ENCODE measurements at places on chromosomes 7 and 10.

GRCh38 chr7:157908006-157908782 lies 571.4 kb downstream of the DNAJB6 start:
- DNase-seq: no peak

- no peak for DNase-seq
These were observed 5.9 kb downstream of the VENTX start for GRCh38 chr10:133243593-133243992.

DNA sequence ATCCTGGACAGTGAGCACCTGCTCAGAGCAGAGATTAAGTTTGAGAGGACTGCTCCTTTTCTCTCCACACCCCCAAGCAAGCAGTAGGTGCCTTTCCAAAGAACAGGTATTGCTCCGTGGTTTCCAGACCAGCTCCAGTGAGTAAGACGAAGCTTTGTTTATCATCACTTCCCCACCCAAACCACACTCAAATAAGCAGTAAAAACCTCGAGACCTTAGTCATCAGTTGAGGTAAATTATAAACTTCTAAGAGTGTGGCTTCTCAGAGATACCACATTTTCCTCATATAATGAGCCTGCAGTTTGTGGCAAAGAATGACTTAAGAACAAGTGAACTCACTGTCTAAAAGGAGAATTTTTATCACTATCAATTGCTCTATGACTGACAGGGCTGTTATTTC lies 50.0 kb upstream of the GRB10 start:
- DNase-seq: no peak

DNA sequence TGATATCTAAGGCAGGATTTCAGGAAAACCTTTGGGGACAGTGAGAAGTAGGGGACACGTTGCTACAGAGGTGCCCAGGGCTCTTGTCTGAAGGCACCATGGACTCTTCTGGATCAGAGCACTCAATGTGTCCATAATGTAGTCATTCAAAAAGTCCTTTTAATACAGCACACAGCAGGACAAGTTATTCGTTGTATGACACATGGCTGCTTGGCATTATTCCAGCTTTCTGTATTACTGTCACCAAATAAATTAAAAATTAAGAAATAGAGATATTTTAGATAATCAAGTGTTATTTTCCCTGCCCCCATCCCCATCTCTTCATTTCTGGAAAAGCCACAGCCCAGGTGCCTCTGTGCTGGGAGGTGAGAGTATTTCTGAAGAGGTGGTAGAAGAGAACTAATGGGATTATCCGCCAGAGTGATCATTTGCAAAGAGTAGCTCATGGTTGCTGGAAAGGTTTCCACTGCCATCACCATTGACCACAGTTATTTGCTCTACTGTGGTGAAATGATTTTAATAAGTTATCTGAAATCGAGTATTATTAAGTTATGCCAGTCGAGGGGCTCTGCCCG lies 83.0 kb downstream of the CXCL12 start:
- DNase-seq: no peak

DNA sequence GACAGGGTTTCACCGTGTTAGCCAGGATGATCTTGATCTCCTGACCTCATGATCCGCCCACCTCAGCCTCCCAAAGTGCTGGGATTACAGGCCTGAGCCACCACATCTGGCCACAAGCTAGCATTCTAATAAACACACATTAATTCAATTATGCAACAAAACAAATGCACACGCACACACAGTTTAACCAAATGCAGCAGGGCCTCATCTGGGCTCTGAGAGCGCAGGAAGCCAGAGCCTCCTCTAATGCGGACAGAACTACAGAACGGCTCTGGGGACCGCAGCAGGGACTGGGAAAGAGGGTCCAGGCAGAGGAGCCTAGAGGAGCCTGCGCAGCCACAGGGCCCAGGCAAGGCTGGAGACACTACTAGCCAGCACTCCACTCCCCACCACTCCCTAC lies 3.8 kb downstream of the MAD1L1 start:
- DNase-seq: no peak

- no peak for DNase-seq
These were observed 137.5 kb downstream of the ZEB1 start for GRCh38 chr10:31456468-31456867.

- no peak for DNase-seq
These were observed 578.5 kb upstream of the MKI67 start for GRCh38 chr10:128704716-128705115.

GRCh38 chr10:51117053-51117660 lies 42.9 kb downstream of the PRKG1 start:
- DNase-seq: no peak

- no peak for DNase-seq
These were observed 1.7 kb downstream of the EGFR start for GRCh38 chr7:55020466-55020871.

All from activated CD4-positive, CD25-positive, alpha-beta regulatory T cell (primary cell).